Heart right ventricle (tissue), 16 donors: ENCODE measurements at places on chromosomes 5 and 9.

GRCh38 chr5:87774804-87775203 lies 362.1 kb upstream of the CCNH start:
- DNase-seq = no peak

DNA sequence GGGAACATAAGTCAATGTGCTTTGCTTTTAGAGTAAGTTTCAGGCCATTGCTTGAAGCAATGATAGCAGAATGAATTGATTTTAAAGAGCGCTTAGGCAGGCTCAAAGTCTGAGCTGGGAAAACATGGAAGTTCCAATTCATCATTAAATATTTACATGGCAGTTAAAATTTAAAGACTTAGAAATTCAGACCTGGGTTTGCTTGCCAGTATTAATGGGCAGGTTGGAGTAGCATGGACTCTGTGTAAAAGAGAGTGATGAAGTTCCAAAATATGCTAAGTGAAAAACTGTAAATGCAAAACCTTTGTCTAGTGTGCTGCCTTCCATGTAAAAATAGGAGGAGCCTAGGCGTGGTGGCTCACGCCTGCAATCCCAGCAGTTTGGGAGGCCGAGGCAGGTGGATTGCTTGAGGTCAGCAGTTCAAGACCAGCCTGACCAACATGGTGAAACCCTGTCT lies 48.3 kb upstream of the PIK3R1 start:
- no peak for DNase-seq

- no peak for DNase-seq
Observed at GRCh38 chr5:126543660-126544059, 51.4 kb downstream of the ALDH7A1 start.

- DNase-seq = no peak
Observed at GRCh38 chr5:153969563-153969895, 69.2 kb downstream of the FAM114A2 start.

GRCh38 chr9:71253011-71253410 lies 131.6 kb upstream of the TRPM3 start:
- no peak for DNase-seq

DNA sequence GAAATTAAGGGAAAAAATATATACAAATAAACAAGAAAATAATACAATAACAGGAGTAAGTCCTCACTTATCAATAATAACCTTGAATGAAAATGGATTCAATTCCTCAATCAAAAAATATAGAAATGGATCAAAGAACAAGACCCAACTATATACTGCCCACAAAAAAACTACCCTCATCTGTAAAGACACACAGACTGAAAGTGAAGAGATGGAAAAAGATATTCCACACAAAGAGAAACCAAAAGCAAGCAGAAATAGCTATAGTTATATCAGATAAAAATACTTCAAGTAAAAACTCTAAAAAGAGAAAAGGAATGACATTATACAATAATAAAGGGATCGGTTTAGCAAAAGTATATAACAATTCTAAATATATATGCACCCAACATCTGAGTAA lies 66.5 kb downstream of the KIAA0825 start:
- no peak for DNase-seq

DNA sequence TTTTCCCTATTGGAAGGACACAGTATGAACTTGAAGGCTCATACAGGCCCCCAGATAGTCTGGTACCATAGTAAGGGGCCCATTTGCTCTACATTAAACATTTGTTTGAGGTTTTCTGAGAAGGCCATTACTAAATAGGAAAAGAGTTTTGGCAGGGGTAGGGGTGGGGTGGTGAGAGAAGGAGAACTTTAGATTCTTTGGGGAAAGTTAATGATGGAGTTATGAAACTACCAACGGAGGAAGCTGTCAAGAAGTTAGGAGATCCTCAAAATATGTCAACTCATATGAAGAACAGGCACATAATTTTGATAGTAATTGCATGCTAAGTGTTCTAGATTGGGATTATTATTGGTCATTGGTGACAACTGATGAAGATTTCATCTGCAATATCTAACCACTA lies 114.7 kb downstream of the TAF11L14 start:
- no peak for DNase-seq

GRCh38 chr5:39713250-39713916 lies 288.6 kb upstream of the DAB2 start:
- DNase-seq = no peak

DNA sequence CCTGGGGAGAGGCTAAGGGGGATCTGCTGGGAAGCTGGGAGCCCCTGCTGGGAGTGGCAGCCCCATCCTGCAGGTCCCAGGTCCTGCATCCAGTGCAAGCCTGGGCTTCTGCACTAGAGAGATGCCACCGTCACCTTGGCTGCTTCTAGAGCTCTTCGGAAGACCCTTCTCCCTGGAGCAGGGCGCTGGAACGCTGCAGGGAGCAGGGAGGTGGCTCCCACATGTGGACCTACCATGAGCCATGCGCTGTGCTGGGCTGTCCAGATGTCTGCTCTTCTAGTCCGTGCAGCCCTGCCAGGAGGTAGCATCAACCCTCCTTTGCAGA lies 90.9 kb upstream of the PHYKPL start:
- DNase-seq = no peak

DNA sequence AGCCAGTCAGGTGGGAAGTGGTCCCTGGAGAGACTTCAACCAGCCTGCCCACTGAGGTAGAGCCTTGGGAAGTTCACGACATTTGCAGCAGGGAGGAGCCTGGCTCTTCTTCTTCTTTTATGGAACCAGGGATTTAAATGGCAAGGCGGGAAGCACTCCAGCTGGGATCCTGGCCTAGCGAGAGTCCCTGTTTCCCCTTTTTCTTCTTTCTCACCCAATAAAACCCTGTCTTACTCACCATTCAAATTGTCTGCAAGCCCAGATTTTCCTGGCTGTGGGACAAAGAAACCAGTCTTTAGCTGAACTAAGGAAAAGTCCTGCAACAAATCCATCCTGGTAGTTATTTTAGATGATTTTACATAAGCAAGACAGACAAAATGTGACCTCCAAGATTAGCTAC lies 503.7 kb downstream of the CDH10 start:
- DNase-seq = no peak
